Nephron progenitor cell (in vitro differentiated cells): ENCODE measurements at places on chromosomes 5 and 9.
A peak's percentile ranks its signal among the peaks of the same experiment; 100 is the strongest.

DNA sequence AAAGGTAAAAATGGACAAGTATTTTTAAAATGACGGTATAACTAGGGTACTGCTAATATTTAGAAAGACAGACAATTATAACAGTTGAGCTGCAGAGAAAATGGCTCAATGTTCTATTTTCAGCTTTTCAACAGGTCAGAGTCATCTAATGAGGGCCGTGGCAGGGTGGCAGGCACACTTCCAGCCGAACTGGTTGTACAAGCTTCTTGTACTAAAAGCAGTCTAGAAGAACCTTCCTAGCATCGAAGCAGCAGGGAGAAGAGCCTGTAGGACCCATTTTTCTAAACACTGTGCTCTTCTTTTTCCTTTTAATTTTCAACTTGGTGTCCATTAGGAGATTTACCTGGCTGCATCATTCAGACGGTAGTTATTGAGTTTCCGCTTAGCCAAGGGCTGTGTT lies 85.6 kb downstream of the SLC28A3 start:
- H3K4me1 ChIP-seq, result no peaks in the 10 kb centered on the region
- H3K4me3 ChIP-seq, result no peak overlapping the region
- no peak for DNase-seq
- H3K27me3 ChIP-seq, result peaks cover 8% of the 10 kb centered on the region

- peaks cover 10% of the 10 kb centered on the region for H3K36me3 ChIP-seq
- no peaks in the 10 kb centered on the region for H3K27me3 ChIP-seq
- DNase-seq, result no peak
- no peak overlapping the region for H3K4me3 ChIP-seq
- no peaks in the 10 kb centered on the region for H3K4me1 ChIP-seq
Measured at GRCh38 chr9:77218612-77219011, 41.3 kb downstream of the VPS13A start.

DNA sequence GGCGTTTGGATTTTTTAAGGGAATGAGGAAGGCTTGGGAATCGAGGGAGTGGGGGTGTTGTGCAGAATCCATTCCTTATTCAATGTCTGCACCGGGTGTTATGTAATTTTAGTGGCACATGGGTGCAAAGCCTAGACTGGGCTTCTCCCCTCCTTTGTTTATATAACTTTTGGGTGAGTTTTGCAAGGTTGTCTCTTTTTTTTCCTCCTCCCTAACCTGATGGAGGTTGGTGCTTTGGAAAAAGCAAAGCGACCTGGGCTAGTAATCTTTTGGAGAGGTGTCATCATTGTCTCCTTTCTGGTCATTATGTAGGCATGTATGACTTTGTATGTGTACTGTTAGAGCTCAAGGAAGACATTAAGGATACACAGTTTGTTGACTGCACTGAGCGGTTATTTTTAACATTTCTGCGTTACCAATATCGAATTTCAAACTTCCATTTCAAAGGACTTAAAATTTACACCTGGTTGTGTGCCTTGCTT lies 3.1 kb downstream of the SMARCA2 start:
- no peaks in the 10 kb centered on the region for H3K36me3 ChIP-seq
- peak overlapping the region; percentile 95 for H3K4me3 ChIP-seq
- H3K27ac ChIP-seq, result no peak overlapping the region
- DNase-seq, result no peak
- peaks cover 53% of the 10 kb centered on the region for H3K27me3 ChIP-seq

DNA sequence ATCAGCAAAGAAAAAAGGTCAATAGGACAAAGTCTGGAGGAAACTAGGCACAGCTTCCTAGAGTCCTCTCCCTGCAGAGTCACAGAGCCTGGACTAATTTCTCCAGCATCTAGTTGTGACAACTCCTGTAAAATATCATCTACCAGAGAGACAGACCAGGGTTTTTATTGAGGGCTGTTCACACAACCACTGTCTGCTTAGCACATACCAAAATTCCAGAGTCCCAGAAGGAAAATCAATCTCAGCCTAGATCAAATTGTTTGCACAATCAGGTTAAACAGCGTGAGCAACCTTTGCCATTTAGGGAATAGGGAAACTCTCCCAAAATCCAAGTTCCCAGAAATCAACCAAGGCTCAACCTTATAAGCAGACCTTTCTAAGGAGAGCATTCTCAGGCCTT lies 190.3 kb downstream of the SYK start:
- peaks cover 9% of the 10 kb centered on the region for H3K27me3 ChIP-seq
- H3K4me1 ChIP-seq, result peaks cover 7% of the 10 kb centered on the region
- DNase-seq, result no peak

DNA sequence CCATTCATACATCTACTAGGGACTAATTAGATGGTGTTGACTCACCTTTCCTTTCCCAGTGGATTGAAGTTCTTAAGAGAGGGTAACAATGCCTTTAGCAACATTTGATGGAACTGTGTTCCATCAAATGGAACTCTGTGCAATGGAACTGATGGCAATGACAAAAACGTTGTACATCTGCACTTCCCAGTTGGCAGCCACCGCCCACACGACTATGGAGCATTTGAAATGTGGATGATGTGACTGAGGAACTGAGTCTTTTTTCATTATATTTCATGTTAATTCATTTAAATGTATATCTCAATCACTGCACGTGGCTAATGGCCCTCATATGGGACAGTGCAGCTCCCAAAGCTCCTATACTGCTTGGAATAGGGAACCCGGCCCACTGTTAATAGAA lies 39.0 kb upstream of the ICE1 start:
- H3K4me3 ChIP-seq, result no peak overlapping the region
- H3K4me1 ChIP-seq, result no peaks in the 10 kb centered on the region
- H3K27me3 ChIP-seq, result no peaks in the 10 kb centered on the region
- no peak for DNase-seq
- no peak overlapping the region for H3K27ac ChIP-seq

GRCh38 chr5:74465724-74466123 lies 174.8 kb downstream of the ENC1 start:
- H3K27me3 ChIP-seq, result peaks cover 5% of the 10 kb centered on the region
- H3K4me1 ChIP-seq, result peaks cover 23% of the 10 kb centered on the region
- no peak for DNase-seq
- H3K27ac ChIP-seq, result no peak overlapping the region
- no peak overlapping the region for H3K4me3 ChIP-seq
